HT1080 (cell line): ENCODE measurements at places on chromosomes 3 and 15. TPM values are rescaled to one million over a fixed set of nuclear protein-coding genes. Genes with fewer than 3 reads are reported as not detected.

Gene FOXB1
- not detected in 2 replicates for total RNA-seq

Gene ATR
- 32.8 and 33.5 TPM in 2 replicates for total RNA-seq

Gene PBRM1
- total RNA-seq, result 33.9 and 40.8 TPM in 2 replicates

Gene PARP15
- not detected in 2 replicates for total RNA-seq

Gene GOLGA8M
- total RNA-seq, result not detected in 2 replicates

DNA sequence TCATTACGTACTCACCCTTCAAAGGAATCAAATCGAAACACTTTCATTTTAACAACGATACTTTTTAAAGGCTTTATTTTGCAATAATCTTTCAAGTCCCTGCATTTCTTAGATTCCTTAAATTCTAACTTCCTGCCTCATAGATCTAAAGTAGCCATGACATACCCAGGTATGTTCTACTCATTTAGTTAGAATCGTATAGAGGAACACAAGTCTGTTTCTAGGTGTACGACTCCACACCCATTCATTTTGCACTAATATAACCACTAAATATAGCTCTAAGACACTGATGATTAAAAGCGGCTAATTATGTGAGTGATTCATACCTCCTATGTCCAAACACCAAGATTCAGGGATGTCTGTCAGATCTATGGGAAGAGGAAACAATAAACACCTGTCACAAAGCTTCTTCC lies 1.3 kb downstream of the ATP13A3 start:
- peak; percentile 48 for DNase-seq

GRCh38 chr3:74722211-74722610 lies 107.8 kb upstream of the CNTN3 start:
- no peak for DNase-seq
